ENCODE measurements at places on chromosomes 16 and 17. TPM values are rescaled to one million over a fixed set of nuclear protein-coding genes. Genes with fewer than 3 reads are reported as not detected.

LAT gene
- 4.7 TPM for polyA plus RNA-seq

UNC45B gene
- polyA plus RNA-seq, result 0.27 TPM

CHRNE gene
- polyA plus RNA-seq, result 1.4 TPM

PEMT gene
- 27.3 TPM for polyA plus RNA-seq

HOXB5 gene
- 28.0 TPM for polyA plus RNA-seq

NACA2 gene
- polyA plus RNA-seq, result 2.0 TPM

PPP1R27 gene
- 0.58 TPM for polyA plus RNA-seq

ATP1B2 gene
- polyA plus RNA-seq, result 18.3 TPM

CLEC3A gene
- polyA plus RNA-seq, result not detected

KCNG4 gene
- 0.09 TPM for polyA plus RNA-seq

KRT32 gene
- polyA plus RNA-seq, result not detected

FOXN1 gene
- 0.81 TPM for polyA plus RNA-seq

OR2C1 gene
- 0.31 TPM for polyA plus RNA-seq

G6PC1 gene
- 0.52 TPM for polyA plus RNA-seq

FGF11 gene
- 17.1 TPM for polyA plus RNA-seq

MYH2 gene
- 0.15 TPM for polyA plus RNA-seq

KIF2B gene
- not detected for polyA plus RNA-seq

CD7 gene
- polyA plus RNA-seq, result 0.14 TPM

C17orf50 gene
- polyA plus RNA-seq, result not detected

SHISA9 gene
- polyA plus RNA-seq, result 3.5 TPM

CCL8 gene
- polyA plus RNA-seq, result 0.20 TPM

CA5A gene
- polyA plus RNA-seq, result 0.15 TPM

FBXO39 gene
- 0.20 TPM for polyA plus RNA-seq

PHKB gene
- polyA plus RNA-seq, result 87.0 TPM
